ENCODE measurements at places on chromosomes 13 and 19.

DNA sequence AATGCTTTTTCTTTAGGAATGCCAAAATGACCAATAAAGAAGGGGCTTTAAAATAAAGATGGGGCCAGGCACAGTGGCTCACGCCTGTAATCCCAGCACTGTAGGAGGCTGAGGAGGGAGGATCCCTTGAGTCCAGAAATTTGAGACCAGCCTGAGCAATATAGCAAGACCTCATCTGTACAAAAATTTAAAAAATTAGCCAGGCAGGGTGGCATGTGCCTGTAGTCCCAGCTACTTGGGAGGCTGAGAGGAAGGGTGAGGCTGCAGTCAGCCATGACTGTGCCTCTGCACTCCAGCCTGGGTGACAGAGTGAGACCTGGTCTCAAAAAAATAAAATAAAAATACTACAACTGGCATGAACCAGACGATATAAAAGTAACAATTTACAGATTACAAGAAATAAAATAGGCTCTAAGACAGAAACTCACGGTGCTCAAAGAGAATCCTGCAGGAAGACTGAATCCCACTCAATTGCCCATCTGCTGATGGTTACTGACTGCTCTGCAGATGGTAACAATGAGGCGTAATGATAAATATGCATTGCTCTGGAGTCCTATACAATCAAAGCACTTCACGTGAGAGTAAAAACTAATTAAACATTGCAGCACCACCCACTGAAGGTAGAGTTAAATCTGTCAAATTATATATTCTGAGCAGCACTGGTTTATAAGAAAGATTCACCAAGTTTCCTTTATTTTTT is 93.2 kb downstream of the LHFPL6 start:
- no peak for DNase-seq

DNA sequence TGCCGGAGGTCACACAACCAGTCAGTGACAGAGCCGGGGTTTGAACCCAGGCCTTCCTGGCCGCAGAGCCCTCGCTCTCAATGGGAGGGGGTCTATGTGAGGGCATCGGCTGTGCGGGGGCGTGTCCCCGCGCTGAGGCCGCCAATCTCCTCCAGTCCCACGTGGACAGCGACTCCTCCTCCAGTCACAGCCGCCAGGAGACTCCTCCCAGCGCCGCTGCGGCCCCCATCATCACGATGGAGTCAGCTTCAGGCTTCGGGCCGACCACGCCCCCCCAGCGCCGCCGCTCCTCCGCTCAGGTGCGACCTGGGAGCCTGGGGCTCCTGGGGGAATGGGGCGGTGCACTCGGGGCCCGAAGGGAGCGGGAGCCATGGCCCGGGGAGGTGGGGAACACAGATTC is 6.0 kb downstream of the SPRED3 start:
- no peak for DNase-seq

GRCh38 chr13:75618308-75618707 is 17.8 kb upstream of the LMO7 start:
- DNase-seq: no peak

DNA sequence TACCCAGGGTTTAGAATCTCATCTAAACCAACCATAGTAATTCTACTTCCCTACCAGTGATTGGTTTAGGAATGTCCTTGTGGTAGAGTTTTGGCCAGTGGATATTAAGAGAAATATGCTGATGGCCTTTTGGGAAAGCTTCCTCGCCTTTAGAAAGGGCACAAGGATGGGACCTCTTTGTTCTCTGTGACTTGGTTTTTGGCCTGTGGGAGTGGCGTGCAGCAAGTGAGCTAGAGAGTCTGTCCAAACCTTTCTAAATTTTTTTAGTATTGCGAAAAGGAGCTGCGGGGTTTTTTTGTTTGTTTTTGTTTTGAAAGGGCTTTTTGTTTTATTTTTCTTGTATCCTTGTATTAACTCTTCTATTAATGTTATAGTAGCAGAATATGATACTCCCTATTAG is 20.6 kb downstream of the USPL1 start:
- DNase-seq: no peak

DNA sequence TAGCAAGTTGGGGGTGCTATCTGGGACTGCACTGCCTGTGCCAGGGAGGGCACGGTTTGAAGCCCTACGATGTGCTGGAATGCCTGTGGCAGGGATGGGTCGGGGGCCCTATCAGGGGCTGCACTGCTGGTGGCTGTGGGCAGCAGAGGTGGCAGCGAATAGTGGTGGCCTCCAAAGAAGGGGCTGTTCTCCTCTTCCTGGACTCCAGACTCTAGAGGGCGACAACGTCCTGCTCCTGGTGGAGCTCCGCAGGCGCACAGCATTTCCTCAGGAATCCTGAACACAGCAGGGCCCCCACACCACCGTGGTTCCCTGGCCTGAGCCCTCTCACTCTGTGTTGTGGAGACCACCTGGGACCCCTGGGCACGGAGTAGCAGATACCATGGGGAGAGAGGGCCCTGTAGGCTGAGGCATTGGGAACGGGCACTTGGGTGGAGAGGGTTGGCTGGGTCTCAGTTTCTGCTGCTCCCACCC is 145.6 kb downstream of the TNFRSF19 start:
- DNase-seq: no peak

DNA sequence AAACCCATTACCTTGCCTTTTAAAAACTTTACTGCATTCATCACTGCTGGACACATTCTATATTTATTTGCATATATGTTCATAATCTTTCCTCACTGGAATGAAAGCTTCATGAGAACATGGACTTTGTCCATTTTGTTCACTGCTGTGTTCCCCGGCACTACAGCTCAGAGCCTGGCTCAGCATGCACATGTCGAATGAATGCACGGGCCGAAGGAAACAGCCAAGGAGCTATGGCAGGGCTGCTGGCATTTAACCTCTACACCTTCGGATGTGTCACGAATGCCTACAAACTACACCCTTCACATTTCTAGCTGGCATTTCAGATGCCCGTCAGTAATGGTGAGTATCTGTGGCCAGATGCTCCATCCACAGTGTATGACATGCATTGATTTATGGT is 7.6 kb downstream of the MTIF3 start:
- no peak for DNase-seq

DNA sequence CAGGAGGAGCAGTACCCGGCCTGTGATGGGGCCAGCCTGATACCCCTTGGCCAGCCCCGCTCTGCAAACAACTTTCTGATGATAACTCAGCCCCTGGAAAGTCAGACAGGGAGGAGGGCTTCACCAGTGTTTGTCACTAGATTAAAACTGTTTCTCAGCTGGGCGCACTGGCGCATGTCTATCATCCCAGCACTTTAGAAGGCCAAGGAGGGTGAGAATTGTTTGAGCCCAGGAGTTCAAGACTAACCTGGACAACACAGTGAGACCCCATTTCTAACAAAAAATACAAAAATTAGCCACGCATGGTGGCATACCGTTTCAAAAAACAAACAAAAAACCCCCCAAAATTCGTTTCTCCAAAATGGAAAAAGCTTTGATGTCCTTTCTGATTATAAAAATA is 5.5 kb upstream of the CERS1 start:
- DNase-seq: no peak

DNA sequence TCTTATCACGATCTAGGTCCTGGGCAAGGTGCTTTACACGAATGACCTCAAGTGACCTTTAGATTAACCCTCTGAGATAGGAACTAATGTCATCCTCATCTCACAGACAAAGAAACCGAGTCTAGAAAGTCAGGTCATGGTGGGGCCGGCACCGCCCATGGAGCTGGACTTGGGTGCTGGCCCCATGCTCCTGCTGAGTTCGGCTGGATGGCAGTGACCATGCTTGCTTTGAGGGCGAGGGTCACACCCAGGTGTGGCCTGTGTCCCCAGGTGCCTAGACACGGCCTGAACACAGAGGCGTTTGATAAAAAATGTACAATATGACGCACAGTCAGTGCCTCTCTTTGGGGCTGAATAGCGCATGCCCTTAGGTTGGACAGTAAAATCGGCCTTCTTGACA is 26.8 kb downstream of the COL4A2 start:
- DNase-seq: no peak

DNA sequence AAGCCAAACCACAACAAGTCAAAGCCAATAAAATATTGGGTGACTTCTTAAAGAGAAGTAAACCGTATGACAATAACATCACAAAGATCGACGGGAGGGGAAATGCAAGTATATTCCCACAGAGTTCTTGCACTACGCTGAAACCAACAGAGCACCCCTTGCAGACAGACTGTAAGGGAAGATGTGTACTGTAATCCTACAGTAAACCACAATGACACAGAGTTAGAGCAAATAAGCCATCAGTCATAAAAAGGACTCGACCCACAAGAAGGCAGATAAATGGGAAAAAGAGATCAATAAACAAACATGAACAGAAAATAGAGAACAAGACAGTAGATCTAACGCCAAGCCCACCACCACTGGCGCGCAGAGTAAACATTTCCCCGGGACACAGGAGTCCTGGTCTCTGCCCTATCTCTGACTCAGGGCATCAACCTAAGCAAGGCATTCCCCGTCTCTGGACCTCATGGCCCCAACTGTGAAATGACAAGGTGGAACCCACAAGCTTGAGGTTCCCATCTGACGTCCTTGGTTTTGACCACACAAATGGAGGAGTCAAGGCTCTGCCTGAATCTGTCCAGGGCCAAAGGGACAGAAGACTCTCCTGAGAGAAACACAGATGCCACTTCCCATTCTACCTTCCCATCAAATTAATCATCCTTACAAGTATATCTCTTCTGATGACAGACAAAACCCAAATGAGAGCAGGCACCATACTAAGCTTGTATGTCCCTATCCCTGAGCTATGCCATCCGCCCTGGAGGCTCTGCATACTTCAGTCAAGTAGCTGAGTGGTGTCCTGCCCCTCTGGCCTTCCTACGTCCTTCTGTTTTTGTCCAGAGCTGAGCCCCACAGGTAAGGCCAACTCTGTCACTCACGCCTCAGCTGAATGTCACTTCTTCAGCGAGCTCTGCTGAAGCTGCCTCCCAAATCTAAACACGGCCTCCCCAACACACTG is 15.0 kb downstream of the SAFB2 start:
- no peak for DNase-seq

DNA sequence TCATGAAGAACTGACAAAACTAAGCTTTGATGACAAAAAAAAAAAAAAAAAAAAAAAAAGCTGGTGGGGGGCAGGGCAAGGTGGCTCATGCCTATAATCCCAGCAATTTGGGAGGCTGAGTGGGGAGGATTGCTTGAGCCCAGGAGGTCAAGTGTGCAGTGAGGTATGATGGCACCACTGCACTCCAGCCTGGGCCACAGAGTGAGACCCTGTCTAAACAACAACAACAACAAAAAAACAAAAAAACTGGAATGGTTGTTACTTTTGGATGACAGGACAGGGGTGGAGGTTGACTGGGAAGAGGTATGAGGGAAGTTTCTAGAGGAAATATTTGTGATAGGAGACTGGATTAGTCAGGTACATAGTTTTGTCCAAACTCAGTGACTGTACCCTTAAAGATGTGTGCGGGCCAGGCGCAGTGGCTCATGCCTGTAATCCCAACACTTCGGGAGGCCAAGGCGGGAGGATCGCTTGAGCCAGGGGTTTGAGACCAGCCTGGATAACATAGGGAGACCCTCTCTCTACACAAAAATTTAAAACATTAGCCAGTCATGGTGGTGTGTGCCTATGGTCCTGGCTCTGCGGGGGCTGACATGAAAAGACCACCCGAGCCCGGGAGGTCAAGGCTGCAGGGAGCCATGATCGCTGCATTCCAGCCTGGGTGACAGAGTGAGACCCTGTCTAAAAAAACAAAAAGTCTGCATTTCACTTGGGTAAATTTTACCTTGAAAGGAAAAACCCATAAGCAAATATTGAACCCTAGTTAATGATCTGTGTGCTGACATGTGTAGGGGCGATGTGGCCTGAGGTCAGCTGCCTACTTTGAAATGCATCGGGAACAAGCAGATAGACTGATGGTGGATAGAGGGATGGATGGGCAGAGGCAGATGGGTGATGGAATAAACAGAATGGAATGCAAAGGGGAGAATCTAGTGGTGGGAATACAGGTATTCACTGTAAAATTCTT is 37.0 kb downstream of the CERS4 start:
- DNase-seq: no peak

- no peak for DNase-seq
Observed at GRCh38 chr19:6423499-6424194, 964 bp downstream of the KHSRP start.

GRCh38 chr19:11887611-11888531 is at the start of gene ZNF69:
Gene ZNF69 (plus strand): TSS chr19:11887782. CDS start chr19:11887924, 142 bp downstream.
- DNase-seq: peak; percentile 39

DNA sequence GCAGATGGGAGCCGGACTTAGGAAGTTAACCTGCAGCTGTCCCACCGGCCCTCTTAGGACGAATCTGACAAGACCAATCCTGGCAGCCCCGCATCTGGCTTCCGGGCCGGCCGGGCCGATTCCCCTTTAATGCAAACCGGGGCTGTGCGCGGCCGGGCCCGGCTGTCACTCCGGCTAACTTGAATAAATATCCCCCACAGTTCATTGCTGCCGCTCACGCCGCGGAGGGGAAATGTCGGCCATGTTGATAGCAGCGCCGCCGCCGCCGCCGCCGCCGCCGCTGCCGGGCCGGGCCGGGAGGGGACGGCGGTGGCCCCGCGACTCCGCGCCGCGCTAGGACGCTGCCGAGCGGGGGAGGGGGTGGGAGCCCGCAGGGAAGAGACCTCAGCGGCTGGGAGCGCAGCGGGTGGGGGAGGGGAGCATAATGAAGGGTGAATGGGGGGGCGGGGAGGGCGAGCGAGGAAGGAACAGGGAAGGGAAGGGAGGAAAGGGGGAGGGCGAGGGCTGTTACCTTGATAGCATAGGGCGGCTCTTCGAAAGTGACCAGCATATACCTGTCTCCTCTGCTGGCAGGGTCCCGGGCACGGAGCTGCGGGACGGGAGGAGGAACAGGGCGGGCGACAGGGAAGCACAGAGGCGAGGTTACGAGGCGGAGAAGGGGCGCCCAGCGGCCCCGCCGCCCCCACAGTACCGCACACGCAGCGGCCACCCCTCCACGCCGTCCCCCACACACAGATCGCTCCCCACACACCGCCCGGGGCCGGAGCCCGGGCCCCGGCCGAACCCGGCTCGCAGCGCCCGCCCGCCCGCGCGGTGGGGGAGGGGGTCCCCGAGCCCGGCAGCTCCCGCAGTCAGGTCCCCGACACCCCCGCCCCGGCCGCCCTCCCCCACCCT is 1.1 kb downstream of the INTS6 start:
- DNase-seq: peak; percentile 63

- DNase-seq: no peak
Observed at GRCh38 chr19:15508035-15508710, at the start of gene CYP4F22. Gene CYP4F22 (plus strand): TSS chr19:15508525. CDS start chr19:15525337, 16,812 bp downstream.

DNA sequence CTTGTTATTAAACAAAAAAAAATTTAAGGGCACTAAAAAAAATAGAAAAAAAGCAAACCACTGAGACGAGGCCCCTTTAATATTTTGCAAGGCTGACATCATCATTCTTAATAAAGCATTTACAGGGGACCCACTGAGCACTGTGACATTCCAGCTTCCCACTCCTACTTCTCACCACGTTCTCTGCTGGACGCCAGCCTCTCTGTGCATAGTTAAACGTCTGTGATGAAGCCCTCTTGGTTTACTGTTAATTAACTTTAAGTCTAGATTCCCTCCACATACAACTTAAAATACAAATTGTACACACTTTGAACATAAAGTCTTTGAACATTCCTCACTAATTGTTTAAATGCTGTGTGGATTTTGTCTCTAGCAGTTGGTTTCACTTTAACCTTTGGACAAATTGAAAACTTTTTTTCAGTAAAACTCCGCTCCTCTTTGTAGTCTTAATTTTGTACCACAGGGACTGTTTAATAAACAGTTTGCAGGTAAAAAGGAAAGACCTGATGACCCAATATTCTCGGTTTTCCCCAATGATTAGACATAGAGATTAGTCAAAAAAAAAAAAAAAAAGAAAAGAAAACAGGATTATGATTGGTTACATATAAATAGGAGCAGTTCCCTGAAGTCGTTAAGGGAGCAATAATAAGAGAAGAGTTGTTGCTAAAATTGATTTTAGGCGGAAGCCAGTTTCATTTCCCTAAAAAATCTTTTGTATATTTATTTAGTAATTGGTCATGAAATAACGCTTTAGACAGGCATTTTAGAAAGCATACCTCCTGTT is 219.8 kb downstream of the MZT1 start:
- DNase-seq: no peak

All from GF-D8 (cell line).